NCI-H1417 (cell line): ENCODE measurements at places on chromosomes 1 and 21.

- DNase-seq = no peak
Observed at GRCh38 chr1:116870300-116870699, 39.4 kb upstream of the PTGFRN start.

DNA sequence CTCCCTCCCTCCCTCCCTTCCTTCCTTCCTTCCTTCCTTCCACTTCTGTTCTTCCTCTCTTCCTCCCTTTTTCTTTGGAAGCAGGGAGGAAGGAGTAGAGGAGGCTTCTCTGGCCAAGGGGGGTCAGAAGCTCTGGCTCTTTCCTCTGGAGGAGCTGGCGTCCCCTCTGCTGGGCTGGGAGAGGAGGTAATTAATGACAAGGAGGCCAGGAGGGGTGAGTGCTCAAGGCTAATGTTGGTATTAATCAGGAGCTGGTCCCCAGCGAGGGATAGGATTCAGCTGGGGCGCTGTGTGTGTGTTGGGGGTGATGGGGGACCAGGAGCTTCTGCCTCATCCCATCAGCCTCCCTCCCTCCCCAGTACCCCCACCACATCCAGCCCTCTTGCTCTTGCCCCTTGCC is 6.2 kb upstream of the PEAR1 start:
- DNase-seq = no peak

GRCh38 chr1:229058729-229059128 is 212.2 kb upstream of the RAB4A start:
- no peak for DNase-seq

DNA sequence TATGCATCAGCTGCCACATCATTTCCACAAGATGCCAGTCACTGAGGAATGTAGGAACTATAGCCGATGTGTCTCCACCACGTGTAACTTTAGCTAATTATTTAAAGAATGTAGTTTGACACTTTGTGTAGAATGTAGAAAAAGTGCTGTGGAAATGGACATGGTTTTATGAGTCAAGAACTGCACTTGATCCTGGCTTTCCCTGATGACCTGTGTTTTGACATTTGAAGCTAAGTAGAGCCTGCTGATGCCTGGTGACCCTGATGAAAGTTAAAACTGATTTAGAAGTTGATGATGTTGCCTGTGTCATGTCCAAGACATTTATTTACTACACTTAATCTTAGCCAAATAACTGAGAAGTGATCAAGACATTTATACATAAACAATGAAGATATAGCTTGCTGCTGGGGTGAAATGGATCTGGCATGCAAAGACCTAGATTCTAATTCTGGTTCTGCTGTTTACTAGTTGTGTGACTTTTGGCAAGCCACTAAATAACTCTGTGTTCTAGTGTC is 4.4 kb upstream of the OSBPL9 start:
- DNase-seq = no peak

GRCh38 chr1:76418531-76418930 is 344.0 kb downstream of the ST6GALNAC3 start:
- no peak for DNase-seq

DNA sequence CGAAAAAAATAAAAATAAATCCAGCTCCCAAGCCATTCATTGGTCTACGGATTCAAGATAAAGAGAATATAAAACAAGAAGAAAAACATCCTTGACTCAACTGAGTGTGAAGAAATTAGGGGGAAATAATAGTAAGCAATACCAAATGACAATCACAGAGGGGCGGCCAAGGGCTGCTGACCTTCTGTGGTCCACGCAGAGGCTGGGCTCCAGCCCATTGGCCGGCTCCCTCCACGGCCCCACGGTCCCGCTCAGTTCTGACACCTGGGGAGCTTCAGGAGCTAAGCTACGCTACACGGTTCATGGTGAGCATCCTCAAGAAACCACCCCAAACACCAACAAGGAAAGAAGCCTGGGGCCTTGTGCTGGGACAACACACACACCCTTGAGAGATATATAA is 400 bp upstream of the KRTAP10-12 start:
- no peak for DNase-seq

DNA sequence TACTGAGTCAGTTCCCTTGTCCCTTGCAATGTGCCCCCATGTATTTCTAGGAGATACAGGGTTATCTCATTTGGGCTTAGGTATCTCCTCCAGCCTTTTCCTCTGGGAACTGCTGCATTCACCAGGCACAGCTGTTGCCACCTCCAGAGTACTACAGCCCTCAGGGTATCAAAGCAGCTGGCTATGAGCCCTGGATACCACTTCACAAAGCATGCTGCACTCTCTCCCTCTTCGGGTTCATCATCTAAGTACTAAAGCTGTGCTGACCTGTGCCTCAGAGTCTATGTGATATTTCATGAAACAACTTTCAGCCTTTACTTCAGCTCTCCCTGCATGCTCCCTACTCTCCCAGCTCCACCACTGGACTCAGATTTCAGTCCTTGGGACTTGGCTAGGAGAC is 62.3 kb downstream of the CCDC185 start:
- DNase-seq = no peak

GRCh38 chr1:217407534-217408001 is 223.3 kb downstream of the GPATCH2 start:
- no peak for DNase-seq

DNA sequence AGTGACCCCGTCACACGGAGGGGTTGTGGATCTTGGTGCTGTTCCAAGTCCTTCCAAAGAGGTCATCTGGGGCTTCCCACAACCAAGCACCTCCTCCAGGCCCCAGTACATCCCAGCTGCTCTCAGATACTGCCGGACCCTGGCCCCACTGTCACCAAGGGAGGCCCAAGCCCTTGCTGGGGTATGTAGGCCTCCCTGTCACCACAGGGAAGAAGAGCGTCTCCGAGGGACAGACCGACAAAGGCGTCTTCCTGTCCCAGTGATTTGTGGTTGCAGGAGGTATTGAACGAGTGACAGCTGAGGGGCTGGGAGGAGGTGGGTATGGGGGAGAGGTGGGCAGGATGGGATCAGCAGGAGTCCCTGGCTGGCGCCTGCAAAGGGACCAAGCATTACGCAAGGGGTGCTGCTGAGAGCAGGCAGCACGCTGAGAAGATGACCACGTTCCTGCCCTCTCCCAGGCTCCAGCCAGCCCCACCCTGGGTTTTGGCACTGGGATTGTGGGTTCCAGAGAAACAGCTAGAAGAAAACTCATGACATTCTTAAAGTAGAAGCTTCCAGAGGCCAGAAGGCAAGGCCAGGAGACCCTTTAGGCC is 29.7 kb downstream of the LRP8 start:
- no peak for DNase-seq

- no peak for DNase-seq
Observed at GRCh38 chr1:156886583-156887281, 6.8 kb upstream of the PEAR1 start.

DNA sequence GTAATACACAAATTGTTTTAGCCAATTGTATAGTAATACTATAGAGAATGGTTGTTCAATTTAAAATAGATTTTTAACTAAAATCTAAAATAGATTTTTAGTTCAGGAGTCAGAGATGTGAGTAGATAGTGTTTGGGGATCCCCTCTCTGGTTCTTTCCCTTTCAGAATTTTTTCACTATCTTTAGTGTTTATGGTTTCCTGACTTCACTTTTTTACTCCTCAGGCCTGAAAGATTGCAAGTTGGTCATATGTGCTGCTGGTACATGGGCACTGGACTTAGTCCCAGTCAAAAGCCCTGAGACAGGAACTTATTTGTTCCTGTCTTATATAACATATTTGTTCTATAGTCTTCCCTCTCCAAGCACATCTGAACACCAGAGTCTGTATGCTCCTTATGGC is 96.8 kb upstream of the ATP1B1 start:
- DNase-seq = no peak

DNA sequence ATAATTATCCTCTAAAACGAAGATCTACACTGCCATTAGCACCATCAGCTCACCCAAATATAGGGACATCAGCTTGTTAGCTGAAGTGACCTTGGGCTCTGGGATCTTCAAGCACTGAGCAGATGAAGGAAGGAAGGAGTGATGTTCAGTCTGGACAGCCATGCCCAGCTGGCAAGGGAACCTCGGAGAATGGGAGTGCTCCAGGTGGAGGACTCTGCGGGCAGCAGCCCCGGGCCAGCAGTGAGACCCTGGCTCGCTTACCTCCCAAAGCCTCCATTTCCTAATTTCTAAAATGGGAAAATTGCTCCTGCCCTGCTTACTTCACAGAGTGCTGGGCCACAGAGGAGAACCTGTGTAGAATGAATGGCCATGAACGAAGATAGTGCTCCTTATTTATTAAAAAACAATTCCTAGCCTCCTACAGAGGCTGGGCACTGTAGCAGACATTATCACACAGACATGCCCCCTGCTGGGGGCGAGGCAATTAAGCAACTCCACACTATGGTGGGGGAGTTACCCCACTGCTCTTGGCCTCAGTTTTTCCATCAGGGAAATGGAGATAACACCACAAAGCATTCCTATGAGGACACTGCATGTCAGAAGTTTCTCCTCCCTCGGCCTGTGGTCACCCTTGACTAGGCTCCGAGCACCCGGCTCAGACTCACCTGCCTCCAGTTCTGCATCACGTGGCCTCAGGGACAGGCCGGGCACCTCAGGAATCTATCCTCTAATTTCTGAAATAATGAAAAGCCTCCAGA is 117.6 kb downstream of the KCNN3 start:
- no peak for DNase-seq

DNA sequence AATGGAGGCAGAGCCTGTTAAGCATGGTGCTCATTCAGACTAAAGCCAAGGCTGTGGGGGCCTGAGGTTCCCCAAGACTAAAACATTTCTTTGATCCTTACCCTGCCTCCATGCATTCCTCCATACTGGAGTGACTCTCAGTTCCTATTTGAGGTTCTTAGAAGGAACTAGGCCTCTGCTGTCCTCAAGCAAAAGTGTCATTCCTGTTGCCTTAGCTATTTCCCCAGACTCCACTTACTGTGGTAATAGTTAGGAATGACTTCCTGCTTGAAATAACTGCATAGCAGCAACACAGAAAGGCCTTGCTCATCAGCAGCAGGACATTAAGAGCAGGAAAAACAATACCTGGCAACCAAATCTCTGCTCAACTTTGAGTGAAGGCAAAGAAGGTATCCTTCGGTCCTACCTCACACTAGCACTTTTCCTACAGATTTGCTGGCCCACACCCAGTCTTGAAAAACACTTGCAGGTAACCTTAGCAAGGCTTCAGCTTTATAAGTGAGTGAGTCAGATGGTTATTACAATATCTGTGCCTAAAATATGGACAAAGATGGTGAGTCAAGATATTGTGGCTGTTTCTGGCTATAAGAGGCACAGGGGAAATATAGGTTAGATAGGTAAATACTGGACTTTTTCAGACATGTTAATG is 14.8 kb downstream of the LRRC41 start:
- no peak for DNase-seq

DNA sequence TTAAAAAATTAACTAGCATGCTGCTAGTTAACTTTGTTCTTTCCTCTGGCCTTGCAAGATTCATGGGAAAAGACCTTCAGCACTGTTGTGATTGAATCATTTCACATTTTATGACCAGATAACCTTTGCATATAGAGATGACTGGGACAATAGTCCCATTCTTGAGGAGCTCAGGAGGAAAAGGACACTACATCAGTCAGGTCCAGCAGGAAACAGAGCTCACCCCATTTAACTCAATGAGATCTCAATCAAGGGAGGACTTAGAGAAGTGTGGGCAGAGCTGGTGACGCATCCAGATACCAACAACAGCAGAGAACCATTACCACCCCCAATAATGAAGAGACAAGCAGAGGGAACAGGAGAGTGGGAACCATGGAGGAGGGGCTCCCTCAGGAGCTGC is 109.4 kb upstream of the GUCA2B start:
- DNase-seq = no peak

DNA sequence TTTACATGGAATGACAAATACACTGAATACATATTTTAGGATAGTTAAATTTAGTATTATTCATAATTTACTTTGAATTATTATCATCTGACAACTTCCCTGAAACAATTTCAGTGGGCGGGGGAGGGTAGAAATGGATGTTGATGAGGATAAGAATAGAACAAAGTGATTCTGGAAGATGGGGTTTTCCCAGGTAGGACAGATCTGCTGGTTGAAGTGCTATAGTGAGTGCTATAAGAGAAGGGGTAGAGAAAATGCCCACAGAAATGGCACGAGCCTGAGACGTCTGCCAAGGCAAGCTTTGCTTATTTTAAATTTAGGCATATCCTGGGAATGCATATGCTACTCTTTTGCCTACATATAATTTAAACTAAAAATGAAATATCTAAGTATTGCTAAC is 3.2 kb downstream of the CFH start:
- no peak for DNase-seq

- no peak for DNase-seq
Observed at GRCh38 chr1:192724670-192725069, 84.2 kb upstream of the RGS2 start.

DNA sequence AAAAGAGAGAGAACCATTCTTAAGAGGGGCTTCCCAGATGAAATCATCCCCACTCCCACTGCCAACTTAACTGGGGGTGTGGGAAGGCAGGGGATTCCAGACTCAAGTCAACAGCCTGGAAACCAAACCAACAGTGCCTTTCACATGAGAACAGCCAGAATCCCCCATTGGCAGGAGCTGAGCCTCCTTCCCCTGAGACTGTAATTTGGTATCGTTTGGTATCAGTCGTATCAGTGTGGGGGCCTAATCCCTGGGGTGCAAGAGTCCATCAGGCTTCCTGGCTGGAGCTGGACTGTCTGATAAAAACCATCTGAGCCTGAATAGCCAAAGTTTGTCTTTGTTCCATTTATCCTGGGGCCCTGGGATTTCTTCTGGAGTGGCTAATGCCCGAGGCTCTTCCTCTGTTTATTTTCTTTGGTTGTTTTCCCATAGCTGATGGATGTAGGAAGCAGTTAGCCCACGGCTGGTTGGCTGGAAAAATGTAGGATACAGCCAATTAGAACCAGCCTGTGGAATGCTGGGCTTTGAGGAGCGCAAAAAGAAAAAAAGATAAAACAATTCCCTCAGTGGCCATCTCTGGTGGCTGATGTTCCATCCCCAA is 84.6 kb downstream of the LAMC2 start:
- DNase-seq = no peak

- no peak for DNase-seq
Observed at GRCh38 chr1:153404086-153404635, 12.2 kb upstream of the S100A7A start.

DNA sequence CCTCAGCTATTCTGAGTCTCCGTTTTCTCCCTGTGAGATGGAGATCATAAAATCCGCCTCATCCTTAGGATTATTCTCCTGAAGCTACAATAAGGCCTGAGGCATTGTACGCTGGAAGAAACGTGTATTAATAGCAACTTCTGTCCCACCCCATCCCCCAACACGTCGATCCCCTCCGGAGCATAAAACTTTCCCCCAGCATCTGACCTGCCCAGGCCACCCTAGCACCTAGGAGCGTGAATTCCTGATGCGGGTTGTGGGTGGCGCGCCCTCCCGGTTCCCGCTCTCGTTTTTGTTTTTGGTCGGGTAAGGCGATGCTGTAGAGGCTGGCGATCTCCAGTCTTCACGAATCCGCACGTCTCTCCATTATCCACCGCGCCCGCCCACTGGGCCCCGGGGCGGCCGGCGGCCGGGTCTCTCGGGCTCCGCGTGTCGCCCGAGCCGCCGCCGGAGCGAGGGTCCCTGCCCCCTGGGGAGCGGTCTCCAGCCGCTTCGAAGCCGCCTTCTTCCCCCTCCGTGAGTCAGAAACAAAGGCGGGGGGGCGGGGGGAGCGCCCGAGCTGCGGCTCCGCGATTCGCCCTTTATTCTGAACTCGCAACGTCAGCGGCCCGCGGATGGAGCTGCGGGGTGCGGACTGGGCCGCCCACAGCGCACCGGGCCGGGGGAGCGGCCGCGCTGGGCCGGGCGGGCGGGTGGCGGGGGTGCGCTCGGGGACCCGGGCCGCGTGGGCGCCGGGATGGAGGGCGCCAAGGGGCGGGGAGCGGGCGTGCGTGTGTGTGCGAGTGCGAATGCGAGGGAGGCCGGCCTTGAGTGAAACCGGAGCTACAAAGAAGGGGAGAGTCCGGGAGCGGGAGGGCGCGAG is at the start of gene PLEKHO1:
Gene PLEKHO1 (plus strand): TSS at position 646 of the 862 bp plus-strand sequence. CDS start 342 bp downstream, outside the sequence.
- DNase-seq = peak; percentile 98
